ENCODE measurements at places on chromosomes 6 and 20.

GRCh38 chr20:41497186-41497895 lies 120.8 kb downstream of the CHD6 start:
- no peak for DNase-seq

DNA sequence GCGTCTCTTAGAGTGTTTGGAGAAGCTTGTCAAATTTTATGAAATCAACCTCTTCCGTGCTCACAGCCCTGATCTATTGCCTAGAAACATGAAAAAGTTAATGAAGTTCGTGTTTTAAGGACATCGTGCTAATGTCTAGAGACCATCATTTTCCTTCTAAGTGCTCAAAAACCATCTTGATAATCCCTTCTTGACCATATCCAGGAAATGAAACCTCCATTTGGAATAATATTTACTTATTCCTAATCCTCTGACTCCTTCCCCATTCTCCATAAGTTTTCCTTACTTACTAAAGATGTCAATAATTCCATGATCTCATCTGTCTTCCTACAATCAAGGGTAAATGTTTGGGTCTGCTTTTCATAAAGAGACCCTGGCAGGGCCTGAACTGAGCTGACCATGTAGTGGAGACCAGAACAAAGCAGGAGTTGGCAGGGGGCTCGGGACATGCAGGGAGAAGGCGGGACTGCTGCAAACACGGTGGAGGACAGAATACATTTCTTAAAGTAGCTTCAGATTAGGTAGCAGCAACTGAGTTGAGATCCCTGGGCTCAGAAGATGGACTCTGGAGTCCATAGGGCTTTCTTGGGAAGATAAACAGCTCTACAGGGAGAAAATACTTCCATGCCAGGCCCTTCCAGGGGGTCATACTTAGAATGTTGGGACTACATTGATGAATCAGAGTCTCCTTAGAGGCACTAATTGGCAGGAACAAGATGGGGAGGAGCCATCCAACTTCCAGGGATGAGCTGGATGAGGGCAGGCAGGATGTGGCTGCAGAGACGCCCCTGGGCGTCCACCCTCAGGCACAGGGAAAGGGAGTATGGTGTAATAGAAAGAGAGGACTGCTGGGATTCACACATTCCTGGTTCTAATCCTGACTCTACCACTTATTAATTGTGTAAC lies 100.7 kb downstream of the RIN2 start:
- DNase-seq: no peak

GRCh38 chr6:13226071-13226470 lies 102.3 kb downstream of the TBC1D7 start:
- no peak for DNase-seq

GRCh38 chr6:133980168-133980567 lies 27.1 kb downstream of the TBPL1 start:
- DNase-seq: no peak

- no peak for DNase-seq
These were observed 23.3 kb downstream of the MICA start for GRCh38 chr6:31426395-31427354.

DNA sequence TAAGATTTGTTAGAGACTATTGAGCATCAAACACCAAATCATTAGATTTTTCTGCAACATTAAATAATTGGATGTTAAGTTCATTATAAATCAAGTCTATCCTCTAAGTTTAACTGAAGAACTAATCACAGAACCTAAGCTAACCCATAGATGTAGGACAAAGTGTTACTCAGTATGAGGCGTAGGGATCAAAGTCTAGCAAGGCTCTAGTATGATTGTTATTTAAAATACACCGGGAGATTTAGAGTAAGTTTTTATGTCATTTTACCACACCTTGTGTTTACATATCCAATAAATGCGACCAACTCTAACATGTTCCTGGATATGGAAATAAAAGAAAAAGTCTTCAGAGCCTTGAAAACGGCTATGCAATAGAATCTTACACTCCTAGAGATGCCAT lies 2.6 kb downstream of the ADGB start:
- no peak for DNase-seq

GRCh38 chr20:13852306-13852705 lies 67.5 kb downstream of the NDUFAF5 start:
- no peak for DNase-seq

DNA sequence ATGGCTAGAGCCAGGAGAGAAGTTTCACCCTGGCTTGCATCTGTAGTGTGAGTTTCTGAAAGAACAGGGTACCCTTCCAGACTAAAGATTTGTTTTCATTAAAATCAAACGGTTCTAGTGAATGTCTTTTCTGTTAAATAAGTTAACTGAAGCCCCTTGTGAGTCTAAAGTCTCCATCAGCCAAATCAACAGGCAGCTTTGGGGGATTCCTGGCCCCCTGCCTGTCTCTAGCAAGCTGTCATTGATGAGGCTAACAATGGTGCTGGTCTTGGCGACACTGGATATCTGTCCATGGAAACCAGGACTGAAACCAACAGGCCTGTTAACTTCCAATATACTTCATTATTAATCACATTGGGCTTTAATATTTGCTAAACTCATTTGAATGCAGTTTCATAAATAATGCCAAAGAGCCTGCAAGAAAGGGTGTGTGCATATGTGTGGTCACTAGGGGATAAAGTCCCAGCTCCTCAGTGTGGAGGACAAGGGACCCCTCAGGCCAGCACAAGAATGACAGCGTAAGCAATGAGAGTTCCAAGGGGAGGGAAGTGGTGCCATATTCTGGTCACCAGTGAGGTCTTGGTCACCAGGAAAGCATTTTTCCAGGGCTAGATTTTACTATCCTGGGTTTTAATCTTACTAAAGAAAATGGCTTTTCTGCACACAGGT lies 9.1 kb upstream of the RNF182 start:
- no peak for DNase-seq

DNA sequence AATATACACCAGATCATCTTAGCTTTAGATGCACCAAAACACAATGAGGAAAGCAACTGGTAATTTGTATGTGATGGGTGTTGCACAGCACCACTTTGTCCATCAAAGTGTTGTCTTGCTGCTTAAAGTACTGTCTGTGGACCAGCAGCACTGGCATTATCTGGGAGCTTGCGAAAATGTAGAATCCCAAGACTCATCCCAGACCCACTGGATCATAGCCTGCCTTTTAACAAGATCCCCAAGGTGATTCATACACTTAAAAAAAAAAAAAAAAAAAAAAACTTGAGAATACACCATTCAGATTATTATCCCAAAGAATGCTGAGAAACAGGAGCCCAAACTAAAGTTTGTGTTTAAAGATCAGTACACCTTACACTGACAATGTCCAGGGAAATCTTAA lies 123.4 kb downstream of the TASP1 start:
- DNase-seq: no peak

DNA sequence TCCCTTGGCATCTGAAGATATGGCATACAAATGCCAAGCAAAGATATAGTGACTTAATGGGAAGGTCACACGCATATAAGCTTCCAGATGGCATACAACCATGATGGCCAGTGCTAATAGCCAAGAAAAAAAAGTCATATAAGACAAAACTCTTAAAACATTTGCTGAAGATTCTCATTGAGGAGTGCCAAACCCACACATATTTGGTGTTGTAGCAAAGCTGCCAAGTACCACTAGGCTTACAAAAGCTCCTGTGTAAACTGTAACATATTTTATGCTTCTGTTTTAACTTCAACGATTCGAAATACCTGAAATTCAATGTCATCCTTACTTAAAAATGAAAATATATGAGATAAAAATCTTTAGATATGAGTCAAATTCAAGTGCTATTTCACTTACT lies 123.0 kb downstream of the HMGCLL1 start:
- no peak for DNase-seq

GRCh38 chr6:22940581-22941290 lies 371.4 kb downstream of the HDGFL1 start:
- DNase-seq: no peak

GRCh38 chr6:85703406-85703805 lies 60.7 kb upstream of the SYNCRIP start:
- no peak for DNase-seq

GRCh38 chr6:85482206-85482904 lies 32.5 kb downstream of the NT5E start:
- DNase-seq: no peak

- DNase-seq: no peak
These were observed 219.3 kb downstream of the ARHGAP18 start for GRCh38 chr6:129490521-129491255.

GRCh38 chr6:104625536-104625935 lies 234.2 kb downstream of the HACE1 start:
- no peak for DNase-seq

DNA sequence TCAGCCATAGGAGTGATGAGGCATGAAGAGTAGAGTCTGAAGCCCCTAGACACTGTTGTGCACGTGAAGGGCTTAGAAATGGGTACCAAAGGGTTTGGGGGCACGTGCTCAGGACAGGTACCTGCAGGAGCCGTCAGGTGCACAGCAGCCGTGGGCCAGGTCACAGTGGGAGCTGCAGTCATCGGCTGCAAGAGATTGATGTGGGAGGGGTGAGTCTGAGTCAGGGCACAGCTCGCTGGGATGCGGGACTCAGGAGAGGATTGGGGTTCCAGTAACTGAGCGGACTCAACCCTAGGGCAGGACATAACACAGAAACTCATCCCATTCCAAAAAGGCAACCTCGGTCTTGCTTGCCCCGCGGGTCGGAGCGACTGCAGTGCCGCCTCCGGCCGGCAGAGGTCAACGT lies 1.1 kb downstream of the DLK2 start:
- no peak for DNase-seq

DNA sequence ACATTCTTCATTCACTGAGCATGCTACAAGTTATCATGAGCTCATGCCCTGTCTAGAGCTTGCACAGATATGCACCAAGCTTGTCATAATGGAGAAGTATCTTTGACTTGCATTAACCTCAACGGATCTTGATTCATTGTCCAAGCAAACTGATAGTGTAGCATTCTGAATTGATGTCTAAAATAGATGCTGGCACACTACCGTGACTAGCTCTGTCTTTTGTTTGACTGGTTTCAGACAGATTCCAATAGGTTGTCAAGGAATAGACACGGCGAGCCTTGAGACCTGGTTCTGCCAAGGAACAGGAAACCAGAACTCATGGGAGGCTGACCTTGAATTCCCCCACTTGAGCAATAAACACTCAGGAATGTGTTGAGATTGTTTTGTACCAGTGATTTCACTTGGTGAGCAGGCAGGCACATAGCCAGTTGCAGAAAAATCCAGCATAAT lies 1153.1 kb upstream of the GJE1 start:
- DNase-seq: no peak

- DNase-seq: no peak
These were observed 32.1 kb downstream of the ZNF217 start for GRCh38 chr20:53561505-53561904.

- DNase-seq: no peak
These were observed 90.2 kb downstream of the PHACTR1 start for GRCh38 chr6:12806796-12807195.

GRCh38 chr20:38805502-38805957 lies at the start of gene PPP1R16B:
PPP1R16B (plus strand) TSS chr20:38805697; CDS start chr20:38835926, 30,229 bp downstream.
- DNase-seq: peak; percentile 91

GRCh38 chr6:26065952-26066380 lies 21.3 kb upstream of the HFE start:
- DNase-seq: peak; percentile 65

- DNase-seq: no peak
These were observed 82.0 kb upstream of the EDN1 start for GRCh38 chr6:12208190-12208589.
